ENCODE measurements at places on chromosomes 11 and 22. TPM values are rescaled to one million over a fixed set of nuclear protein-coding genes. Genes with fewer than 3 reads are reported as not detected.

Gene MAJIN
- not detected for total RNA-seq

Gene OR10D3
- not detected for total RNA-seq

Gene CATSPERZ
- not detected for total RNA-seq

Gene TYMP
- total RNA-seq: 9.5 TPM

Gene RAPSN
- 3.0 TPM for total RNA-seq

Gene CD81
- total RNA-seq: 251 TPM

Gene C11orf97
- total RNA-seq: not detected

Gene MRGPRX4
- total RNA-seq: not detected

Gene FOLR1
- total RNA-seq: 1.1 TPM

Gene CLTCL1
- total RNA-seq: 7.0 TPM

Gene RFPL3
- not detected for total RNA-seq

Gene TNNI2
- 32.6 TPM for total RNA-seq

Gene KCNA4
- total RNA-seq: 0.74 TPM

Gene KCNC1
- 0.74 TPM for total RNA-seq

Gene DGCR6L
- total RNA-seq: 22.8 TPM

Gene PPM1F
- total RNA-seq: 30.8 TPM

Gene ABCC8
- total RNA-seq: 8.7 TPM

Gene MUC6
- total RNA-seq: not detected

Gene BTG4
- total RNA-seq: not detected

Gene CYB5R2
- 13.9 TPM for total RNA-seq

Gene HEPN1
- total RNA-seq: not detected

Data from urinary bladder (tissue), 4 donors.